NCI-H526 (cell line): ENCODE measurements at places on chromosomes 6 and 20.

DNA sequence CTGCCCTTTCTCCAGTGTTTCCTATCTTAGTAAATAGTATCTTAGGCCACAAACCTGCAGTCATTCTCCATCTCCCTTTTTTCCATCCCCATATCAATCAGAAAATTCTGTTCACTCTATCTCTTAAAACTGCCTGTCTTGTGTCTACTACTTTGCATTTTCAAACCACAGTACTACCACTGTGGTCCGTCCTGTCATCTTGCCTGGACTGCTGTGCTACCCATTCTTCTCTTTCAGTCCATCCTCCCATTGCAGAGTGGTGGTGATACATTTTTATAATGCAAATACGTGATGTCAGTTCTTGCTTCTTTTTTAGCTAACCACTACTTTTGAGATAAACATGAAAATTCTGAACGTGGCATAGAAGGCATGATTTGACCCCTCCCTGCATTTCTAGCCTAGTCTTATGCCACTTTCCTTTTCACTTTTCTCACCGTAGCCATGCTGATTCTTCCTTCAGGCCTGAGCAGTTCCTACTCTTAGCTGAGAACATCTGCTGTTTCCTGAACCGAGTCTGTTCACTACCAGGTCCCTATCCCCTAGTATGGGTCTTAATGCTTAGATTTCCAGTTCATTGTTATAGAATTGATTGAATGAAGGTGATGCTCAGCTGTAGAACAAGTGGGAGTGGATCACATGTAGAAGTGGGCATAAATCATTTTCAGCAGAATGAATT is 13.8 kb downstream of the TBPL1 start:
- no peak for DNase-seq

GRCh38 chr6:36860126-36860525 is 14.5 kb downstream of the PPIL1 start:
- DNase-seq = no peak

DNA sequence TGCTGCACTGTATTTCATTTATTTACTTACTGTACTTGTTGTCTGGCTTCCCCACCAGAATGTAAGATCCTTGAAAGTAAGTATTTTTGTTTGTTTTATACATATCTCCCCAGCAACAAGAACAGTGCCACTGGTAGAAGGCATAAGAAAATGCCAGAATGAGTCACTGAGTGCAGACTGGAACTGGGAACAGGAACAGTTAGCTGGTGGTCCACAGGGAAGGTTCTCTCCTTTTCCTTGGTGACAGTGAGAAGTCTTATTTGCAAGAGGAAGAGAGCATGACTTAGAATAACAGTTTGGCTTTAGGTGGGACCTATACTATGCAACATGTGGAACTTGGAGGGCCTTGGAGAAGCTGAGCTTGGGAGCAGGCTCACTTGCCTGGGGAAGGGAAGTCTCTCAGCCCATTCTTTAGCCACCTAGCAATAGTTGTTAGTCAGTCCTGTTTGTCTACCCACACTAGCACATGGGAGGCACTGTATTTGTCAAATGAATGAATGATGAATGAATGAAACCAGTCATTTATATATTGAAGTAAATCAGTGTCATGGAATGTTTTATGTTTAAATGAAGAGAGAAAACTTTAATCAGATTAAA is 203.5 kb downstream of the KCNQ5 start:
- no peak for DNase-seq

- no peak for DNase-seq
These were observed 11.4 kb upstream of the PTCRA start for GRCh38 chr6:42904467-42904866.

GRCh38 chr6:43304361-43304760 is 4.3 kb downstream of the CRIP3 start:
- no peak for DNase-seq
